Activated CD4-positive, alpha-beta T cell treated with anti-CD3 and anti-CD28 coated beads for 4 hours (primary cell): ENCODE measurements at places on chromosomes 11 and 22.
A peak's percentile ranks its signal among the peaks of the same experiment; 100 is the strongest.

DNA sequence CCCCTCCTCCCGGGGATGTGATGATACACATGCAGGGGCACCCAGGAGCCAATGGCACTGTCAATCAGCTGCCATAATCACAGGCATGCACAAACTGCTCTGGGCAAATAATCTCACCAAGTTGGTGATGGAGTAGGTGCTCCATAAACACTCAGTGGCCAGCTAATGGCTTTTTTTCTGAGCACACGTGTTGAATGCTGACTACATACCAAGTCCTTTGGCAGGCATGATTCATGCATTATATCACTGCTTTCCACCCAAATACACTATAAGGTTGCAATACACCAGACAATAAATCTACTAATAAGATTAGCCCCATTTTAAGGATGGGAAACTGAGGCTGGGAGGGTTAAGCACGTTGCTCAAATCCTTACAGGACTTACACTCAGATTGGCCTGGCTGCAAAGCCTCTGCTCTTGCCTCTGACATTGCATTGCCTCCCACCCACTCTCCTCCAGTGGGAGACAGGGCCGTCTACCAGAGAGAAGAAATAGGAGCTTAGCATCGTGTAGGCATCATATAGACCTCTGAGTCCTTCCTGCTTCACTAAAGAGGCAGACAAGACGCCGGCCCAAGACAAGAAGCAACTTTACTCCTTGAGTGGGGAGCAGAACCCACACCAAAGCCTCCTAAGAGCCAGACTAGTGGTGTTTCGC is 32.7 kb upstream of the ACCSL start:
- DNase-seq: no peak

DNA sequence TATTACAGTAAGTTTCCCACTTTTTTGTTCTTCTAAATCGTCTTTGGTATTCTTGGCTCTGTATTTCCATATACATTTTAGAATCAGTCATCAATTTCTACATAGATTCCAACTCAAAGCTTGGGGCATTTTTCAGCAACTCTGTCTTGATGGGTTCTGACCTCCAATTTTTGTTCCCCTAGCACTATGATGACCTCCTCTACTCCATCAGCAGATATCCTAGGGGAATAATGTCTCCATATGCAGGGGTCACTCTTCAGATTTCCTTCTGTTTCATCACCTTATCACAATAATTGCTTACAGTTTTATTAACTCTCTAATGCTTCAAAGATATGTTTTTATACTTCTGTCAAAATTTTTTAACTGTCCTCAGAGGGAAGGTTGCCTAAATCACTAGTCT is 91.3 kb upstream of the TP53AIP1 start:
- no peak for DNase-seq

GRCh38 chr22:40660730-40661129 is 18.6 kb upstream of the MCHR1 start:
- no peak for DNase-seq

- DNase-seq: no peak
Observed at GRCh38 chr11:72039856-72040401, 40.4 kb downstream of the NUMA1 start.

GRCh38 chr11:103949781-103950180 is 86.7 kb upstream of the DDI1 start:
- DNase-seq: no peak

GRCh38 chr22:29136782-29137700 is 64.2 kb downstream of the KREMEN1 start:
- DNase-seq: no peak

GRCh38 chr22:23696326-23696851 is 5.6 kb downstream of the RGL4 start:
- peak; percentile 70 for DNase-seq

- DNase-seq: no peak
Observed at GRCh38 chr11:69192301-69192721, 36.6 kb downstream of the SMIM38 start.

- no peak for DNase-seq
Observed at GRCh38 chr11:35007277-35007676, 90.9 kb downstream of the PDHX start.

DNA sequence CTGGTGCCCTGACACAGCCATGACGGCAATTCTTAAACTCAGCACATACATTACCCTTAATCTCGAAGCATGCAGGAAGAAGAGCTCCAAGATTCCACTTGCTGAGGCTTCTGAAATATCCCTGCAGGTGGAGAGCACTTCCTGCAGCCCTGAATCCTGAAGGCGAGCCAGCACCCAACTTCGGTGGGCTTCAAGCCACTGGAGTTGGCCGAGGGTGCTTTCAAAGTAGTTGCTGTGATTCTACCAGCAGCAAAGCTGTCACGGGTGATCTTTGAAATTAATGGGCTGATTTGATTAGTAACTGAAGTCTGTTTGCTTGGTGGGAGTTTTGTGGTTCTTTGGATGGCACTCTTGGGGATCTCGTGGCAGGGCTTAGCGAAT is 9.0 kb upstream of the FTH1 start:
- no peak for DNase-seq

- DNase-seq: no peak
Observed at GRCh38 chr11:85742873-85743275, 56.9 kb upstream of the CCDC89 start.

DNA sequence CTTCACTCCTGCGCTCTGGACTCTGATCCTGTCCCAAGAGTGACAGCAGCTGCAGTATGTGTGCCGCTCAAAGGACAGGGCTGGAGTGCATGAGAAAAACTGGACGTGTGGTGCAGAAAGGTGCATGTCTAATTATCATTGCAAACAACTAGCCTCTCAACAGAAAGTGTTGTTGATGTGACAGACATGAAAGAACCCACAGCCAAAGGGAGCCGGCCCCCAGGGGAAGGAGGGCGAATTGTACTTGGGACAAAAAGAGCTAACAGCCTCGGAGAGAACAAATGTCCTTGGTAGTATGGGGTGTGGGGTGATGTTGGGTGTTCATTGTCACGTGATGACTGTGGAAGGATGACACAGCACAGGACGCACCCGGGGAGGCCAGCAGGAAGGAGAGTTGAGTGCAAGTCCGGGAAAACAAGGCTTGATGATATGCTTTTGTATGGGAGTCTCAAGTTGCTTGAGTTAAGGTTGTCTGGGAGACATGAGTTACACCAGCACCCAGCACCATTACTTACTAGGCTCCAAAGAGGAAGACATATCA is 325.5 kb downstream of the NTM start:
- no peak for DNase-seq

DNA sequence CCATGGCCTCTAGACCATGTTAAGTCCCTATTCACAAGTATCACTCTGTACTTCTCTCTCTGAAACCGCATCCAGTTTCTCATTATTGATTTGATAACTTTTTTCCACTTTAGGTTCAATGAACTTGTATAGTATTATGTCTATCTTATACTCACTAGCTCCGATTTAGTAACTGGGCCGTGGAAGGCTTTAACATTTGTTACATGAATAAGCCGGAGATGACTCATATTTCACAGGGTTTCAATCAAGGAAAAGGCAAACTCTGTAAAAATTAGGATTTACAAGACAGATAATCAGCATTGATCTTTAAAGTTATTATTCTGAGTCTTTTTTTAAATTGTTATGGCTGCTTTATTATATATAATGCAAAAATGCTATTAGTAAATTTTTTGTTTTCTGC is 662.2 kb upstream of the CNTN5 start:
- no peak for DNase-seq

- DNase-seq: no peak
Observed at GRCh38 chr11:46677991-46678740, 22.3 kb downstream of the ARHGAP1 start.

DNA sequence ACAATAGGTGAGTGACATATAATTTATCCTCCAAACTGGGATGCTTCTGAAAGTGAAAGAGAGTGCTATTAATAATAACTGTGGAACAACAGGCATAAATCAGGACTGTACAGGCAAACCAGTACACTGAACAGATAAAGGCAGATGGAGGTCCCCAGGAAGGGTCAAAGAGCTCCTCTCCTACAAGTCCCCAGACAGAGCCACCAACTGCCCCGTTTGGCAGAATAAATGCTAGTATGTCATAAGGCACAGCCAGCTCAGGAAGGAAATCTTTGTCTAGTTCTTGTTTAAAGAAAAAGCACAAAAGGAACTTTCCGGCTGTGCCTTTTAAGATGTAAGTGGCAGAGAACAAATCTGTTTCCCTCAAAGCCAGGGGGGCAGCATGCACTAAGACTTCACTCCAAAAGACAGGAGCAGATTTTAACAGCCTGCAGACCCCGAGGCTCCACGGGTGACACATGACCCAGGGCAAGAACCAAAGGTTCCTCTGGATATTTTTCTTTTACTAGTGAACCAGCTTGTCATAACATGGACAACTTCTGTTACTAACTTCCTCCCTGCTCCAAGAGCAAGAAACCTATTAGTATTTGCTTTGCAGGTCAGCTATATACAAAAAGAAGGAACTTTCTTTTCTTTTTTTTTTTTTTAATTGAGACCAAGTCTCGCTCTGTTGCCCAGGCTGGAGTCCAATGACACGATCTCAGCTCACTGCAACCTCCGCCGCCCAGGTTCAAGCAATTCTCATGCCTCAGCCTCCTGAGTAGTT is 50.2 kb downstream of the MYH9 start:
- no peak for DNase-seq

- DNase-seq: no peak
Observed at GRCh38 chr11:67407688-67408163, 3.8 kb downstream of the TBC1D10C start.

DNA sequence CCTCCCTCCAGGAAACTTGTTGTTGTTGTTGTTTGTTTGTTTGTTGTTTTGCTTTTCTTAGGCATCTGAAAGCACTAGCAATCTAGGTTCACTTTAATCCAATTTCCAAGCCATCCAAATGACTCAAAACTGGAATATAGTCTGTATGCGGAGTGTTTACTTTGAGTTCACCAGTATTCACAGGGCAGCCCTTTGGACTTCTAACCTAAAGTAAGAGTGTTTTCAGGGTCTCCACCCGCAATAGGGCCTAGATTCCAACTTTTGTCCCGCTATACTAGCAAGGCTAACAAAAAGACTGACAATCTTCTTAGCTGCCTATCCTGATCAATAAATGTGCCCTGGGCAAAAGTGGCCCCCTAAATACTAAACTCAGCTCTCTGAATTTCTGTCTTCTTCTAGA is 13.6 kb downstream of the PGM2L1 start:
- no peak for DNase-seq

DNA sequence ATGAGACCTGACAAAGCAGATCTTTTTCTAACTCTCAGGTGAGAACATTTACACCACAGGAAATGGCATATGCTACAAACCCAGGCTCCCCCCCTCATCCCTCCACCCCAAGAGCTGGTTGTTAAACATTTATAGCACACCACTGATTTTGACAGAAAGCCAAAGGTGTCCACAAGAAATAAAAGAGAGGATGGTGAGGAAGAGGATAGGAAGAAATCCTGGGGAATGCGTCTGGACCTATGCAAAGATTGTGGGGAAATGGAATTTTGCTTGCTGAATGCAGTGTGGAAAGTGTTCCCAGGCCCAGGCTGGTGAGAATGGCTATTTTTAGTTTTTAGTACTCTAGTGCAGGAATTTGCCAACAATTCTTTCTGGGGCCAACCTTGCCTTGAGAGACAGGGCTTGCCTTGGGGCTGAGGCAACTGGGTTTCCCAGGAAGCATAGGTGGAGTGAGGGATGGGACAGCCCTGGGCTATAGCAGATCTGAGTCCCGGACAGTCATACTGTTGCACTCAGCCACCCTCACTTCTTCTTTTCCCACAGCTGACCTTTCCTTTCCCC is 163.9 kb downstream of the ADAMTS15 start:
- no peak for DNase-seq

GRCh38 chr11:82855616-82856015 is 44.6 kb downstream of the PRCP start:
- DNase-seq: no peak

DNA sequence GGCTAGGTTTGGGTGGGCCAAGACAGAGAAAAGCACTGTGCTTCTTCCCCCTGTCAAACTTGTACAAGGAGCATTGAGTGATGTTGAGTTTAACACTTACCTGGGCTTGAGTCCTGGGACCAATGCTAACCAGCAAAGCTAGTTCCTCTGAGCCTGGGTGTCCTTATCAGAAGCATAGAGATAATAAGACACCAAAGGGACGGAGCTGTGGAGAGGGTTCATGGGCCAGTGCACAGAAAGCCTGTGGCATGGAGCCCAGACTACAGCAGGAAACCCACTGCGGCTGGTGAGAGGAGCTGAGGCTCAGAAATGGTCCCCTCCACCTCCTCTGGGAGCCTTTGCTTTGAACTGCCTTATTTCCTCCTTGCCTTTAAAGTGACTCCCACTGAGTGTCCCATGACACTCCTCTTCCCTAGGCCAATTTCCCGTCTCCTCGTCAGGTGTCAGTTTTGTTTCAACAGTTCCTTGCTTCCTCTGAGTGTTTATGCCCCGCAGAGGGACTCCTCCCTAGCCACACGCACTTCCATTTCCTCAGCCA is 9.4 kb downstream of the SLCO2B1 start:
- DNase-seq: no peak

DNA sequence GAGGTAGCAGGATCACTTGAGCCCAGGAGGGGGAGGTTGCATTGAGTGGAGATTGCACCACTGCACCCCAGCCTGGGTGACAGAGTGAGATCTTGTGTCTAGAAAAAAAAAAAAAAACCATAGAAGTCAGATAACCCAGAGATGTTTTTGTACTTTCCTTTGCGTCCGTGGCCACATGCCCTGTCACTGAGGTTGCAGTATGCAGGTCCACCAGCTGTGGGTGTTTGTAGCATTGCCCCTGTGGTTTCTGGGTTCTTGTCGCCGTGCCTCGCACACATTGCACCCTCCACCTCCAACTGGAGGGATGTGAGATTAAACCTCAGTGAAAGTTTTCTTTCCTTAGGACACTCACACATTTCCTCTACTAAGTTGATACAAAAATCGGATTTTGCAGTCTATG is 70.3 kb downstream of the TNRC6B start:
- peak; percentile 20 for DNase-seq

DNA sequence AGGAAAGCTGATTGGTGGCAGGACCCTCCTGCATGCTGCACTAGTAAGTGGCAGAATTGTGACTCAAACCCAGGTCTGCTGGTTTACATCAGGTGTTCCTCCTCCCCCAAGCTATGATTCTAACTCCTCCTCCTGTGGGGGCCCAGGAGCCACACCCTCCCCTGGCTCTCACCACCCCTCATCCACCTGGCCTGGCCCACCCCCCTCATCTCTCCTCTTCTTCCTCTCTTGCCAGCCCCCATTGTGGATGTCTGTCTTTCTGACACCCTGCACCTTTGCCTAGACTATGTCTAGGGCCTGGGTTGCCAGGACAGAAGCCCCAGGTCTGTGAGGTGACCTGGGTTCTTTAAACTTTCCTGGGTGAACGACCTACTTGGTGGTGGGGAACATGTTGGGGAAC is 59.9 kb downstream of the GRIK4 start:
- no peak for DNase-seq

DNA sequence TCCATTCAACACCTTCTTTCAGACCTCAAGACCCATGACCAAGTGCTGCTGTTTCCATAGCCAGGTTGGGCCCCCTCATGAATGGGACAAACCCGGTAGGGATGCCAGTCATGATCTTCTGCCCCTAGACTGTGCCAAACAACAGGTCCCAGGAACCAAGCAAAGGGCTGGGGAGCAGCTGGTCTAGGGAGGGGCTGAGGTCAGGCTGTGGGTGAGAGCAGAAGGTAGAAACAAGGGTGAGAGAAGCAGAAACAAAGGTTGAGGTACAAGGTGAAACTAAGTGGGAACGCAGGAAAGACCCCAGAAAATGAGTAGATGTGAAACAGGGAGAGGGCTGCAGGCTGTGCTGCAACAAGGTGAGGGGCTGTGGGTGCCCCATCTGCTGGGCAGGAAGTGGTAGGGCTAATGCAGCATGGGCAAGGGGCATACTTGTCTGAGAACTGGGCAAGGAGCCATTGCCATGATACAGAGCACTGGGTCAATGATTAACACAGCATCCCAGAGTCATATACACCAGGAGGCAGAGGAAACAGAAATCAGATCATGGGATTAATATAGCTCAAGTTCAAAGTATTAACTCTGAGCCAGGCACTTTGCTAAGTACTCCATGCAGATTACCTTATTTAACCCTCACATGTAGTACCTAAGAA is 45.9 kb downstream of the SLC1A2 start:
- no peak for DNase-seq
